ENCODE measurements at places on chromosomes 16 and 17. TPM values are rescaled to one million over a fixed set of nuclear protein-coding genes. Genes with fewer than 3 reads are reported as not detected.

GRCh38 chr17:33021731-33022408 is 30.2 kb downstream of the SPACA3 start:
- H3K36me3 ChIP-seq = no peaks in the 10 kb centered on the region
- no peak for DNase-seq
- H3K27me3 ChIP-seq = peaks cover 2% of the 10 kb centered on the region

DNA sequence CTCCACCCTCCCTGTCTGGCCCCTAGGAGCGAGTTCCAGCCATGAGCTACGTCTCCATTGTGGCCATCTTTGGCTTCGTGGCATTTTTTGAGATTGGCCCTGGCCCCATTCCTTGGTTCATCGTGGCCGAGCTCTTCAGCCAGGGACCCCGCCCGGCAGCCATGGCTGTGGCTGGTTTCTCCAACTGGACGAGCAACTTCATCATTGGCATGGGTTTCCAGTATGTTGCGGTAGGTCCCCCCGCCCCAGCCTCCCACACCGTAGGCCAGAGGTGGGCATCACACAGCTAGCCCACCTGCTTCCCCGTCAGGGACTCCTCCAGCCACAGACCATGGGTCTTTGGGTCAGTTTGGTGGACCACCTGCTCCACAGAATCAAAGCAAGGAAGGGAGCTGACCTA is 4.2 kb downstream of the SLC2A4 start:
- H3K4me1 ChIP-seq = peaks cover 11% of the 10 kb centered on the region
- no peak overlapping the region for H3K4me3 ChIP-seq
- peaks cover 48% of the 10 kb centered on the region for H3K27me3 ChIP-seq
- no peaks in the 10 kb centered on the region for H3K36me3 ChIP-seq
- no peak for DNase-seq

DNA sequence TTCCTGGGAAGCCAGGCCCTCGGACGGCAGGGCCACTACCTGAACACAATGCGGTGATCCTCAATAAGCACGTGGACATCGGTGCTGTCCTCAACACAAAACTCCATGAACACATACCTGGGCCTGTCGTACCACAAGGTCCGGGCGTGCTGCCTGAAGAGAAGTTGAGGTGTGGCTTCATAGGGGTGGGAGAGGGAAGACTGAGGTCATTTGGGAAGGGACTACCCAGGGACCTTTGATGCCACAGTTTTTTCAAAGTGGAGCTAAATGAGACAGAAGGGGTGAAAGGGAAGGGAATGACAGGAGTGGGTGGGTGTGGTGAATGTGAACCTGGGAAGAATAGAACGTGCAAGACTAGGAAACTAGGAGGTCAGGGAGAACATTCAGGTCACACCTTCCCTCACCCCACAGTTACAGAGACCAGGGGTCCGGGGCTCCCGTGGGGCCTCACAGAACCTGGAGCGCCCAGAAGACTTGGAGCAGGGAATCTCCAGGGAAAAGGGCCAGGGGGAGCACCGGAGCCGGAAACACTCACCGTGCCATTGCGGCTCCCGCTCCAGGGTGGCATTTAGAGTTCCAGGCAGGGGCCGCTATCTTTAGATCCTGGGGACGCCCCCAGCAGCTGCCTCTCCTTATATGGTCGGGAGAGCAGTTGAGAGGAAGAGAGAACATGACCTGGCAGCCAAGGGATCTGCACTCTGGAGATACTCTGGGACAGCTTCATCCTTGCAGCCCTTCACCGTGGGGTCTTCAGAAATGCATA is at the start of gene PTGES3L:
PTGES3L (minus strand) TSS at position 570 of the 763 bp plus-strand sequence; CDS start at position 543, 27 bp downstream.
- peaks cover 13% of the 10 kb centered on the region for H3K36me3 ChIP-seq
- H3K4me3 ChIP-seq = peak within 1 kb of the TSS; percentile 92
- peaks cover 34% of the 10 kb centered on the region for H3K4me1 ChIP-seq
- H3K27me3 ChIP-seq = no peaks in the 10 kb centered on the region
- peak within 1 kb of the TSS; percentile 92 for H3K27ac ChIP-seq

- H3K4me1 ChIP-seq = no peaks in the 10 kb centered on the region
- no peak for DNase-seq
- no peak overlapping the region for H3K4me3 ChIP-seq
- no peaks in the 10 kb centered on the region for H3K36me3 ChIP-seq
- peaks cover 2% of the 10 kb centered on the region for H3K27me3 ChIP-seq
- H3K27ac ChIP-seq = no peak overlapping the region
Observed at GRCh38 chr16:85430523-85431421, 182.3 kb upstream of the GSE1 start.

- no peaks in the 10 kb centered on the region for H3K4me1 ChIP-seq
- DNase-seq = no peak
- H3K27ac ChIP-seq = no peak overlapping the region
- H3K36me3 ChIP-seq = no peaks in the 10 kb centered on the region
Observed at GRCh38 chr16:65876056-65876408, 490.5 kb upstream of the CDH5 start.

GRCh38 chr17:789160-789840 is 7.1 kb downstream of the MRM3 start:
- no peak overlapping the region for H3K4me3 ChIP-seq
- peaks cover 22% of the 10 kb centered on the region for H3K36me3 ChIP-seq
- H3K27me3 ChIP-seq = no peaks in the 10 kb centered on the region
- H3K4me1 ChIP-seq = peaks cover 6% of the 10 kb centered on the region
- DNase-seq = no peak
- no peak overlapping the region for H3K27ac ChIP-seq

DNA sequence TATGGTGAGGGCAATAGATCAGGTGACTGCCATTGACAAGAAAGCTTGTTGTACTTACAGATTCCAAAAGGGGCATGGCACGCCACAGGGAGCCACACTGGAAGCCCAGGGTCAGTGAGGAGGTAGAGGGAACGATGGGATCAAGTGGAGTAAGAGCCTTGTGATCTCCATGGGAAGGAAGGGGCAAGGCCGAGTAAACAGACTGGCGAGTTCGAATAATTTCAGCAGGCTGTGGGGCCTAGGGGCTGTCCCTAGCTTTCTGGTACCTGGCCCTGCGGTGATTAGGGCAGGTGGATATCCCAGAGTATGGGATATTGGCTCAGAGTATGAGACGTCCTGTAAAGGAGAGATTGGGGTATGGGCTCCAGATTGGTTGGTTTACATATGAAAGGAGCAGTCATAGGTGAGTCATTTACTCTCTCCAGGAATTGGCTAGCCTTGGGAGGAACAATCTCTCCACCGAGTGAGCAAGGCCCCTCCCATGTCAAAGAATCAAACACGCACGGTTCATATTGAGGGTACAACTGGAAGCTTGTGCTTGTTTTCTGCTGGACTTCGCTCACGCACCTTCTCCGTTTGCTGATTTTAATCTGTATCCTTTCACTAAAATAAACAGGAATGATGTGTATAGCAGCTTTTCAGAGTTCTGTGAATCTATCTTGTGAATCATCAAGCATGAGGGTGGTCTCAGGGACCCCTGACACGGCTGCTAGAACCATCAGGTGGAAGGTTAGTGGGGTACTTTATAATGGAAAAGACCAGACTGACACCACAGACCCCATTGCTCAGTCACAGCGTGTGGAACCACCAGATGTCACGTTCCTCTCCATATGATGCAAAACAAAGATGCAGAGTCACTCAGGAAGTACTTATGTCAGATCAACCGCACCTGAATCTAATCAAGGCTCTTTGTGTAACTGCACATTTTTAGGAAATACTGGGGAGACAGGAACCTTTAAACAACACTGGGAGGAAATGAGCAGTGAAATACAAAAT is 27.9 kb downstream of the GABARAPL2 start:
- peak overlapping the region; percentile 57 for H3K27ac ChIP-seq
- no peak overlapping the region for H3K4me3 ChIP-seq
- H3K4me1 ChIP-seq = peaks cover 16% of the 10 kb centered on the region
- H3K36me3 ChIP-seq = peaks cover 20% of the 10 kb centered on the region
- peak; percentile 11 for DNase-seq

DNA sequence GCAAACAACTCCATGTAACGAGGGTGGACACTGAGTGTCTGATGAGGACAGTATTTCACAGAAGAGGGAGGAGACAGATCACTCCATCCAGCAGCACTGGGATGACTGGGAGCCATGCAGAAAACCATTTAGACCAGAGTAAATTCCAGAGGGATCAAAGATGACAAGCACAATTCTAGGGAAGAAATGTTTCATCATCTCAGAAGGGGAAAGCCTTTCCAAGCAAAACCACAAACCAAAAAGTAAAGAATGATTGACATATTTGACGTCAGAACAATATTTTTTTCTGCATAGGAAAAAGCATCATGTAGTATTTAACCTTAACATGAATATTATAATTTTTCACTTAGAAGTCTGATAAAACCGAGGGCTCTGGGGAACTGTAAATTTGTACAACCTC is 4.8 kb downstream of the DNASE1 start:
- H3K27me3 ChIP-seq = no peaks in the 10 kb centered on the region
- H3K4me3 ChIP-seq = no peak overlapping the region
- peaks cover 40% of the 10 kb centered on the region for H3K36me3 ChIP-seq
- peak overlapping the region; percentile 4 for H3K27ac ChIP-seq
- no peak for DNase-seq

GRCh38 chr17:70655176-70655958 is 486.0 kb downstream of the KCNJ2 start:
- no peak overlapping the region for H3K4me3 ChIP-seq
- H3K27me3 ChIP-seq = no peaks in the 10 kb centered on the region
- no peaks in the 10 kb centered on the region for H3K36me3 ChIP-seq
- H3K4me1 ChIP-seq = no peaks in the 10 kb centered on the region

- DNase-seq = no peak
- peak overlapping the region; percentile 80 for H3K27ac ChIP-seq
- peak overlapping the region; percentile 92 for H3K4me3 ChIP-seq
Observed at GRCh38 chr16:89687092-89687940, 827 bp downstream of the CDK10 start.

DNA sequence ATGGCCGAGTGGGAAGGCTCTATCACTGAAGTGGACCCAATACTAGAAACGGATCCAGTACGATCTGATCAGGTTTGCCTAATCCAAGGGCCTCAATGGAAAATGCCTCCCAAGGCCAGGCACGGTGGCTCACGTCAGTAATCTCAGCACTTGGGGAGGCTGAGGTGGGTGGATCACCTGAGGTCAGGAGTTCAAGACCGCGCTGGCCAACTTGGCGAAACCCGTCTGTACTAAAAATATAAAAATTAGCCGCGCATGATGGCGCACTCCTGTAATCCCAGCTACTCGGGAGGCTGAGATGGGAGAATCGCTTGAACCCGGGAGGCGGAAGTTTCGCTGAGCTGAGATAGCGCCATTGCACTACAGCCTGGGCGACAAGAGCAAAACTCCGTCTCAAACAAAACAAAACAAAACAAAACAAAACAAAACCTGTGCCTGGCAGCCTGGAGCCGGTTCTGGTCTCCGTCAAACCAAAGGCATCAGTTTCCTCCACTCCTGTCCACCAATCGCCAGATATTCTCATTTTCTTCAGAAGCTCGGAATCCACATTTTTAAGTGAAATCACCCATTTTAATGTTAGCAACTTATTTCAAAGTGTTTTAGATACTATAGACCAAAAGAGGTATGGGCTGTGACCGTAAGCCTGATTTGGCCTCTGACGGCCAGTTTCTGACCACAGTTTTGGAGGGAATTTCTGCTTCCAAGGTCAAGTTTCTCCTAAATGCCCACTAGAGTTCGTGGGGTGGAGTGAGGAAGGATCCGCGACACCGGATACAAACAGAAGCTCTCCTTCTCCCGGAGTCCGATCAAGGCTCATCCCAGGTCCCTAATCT is 664 bp downstream of the NQO1 start:
- H3K36me3 ChIP-seq = no peaks in the 10 kb centered on the region
- peaks cover 57% of the 10 kb centered on the region for H3K4me1 ChIP-seq
- H3K4me3 ChIP-seq = peak overlapping the region; percentile 92
- H3K27ac ChIP-seq = peak overlapping the region; percentile 97

GRCh38 chr16:10343124-10343760 is 42.6 kb upstream of the ATF7IP2 start:
- no peak overlapping the region for H3K4me3 ChIP-seq
- no peaks in the 10 kb centered on the region for H3K27me3 ChIP-seq
- no peak for DNase-seq
- peaks cover 10% of the 10 kb centered on the region for H3K36me3 ChIP-seq
- no peaks in the 10 kb centered on the region for H3K4me1 ChIP-seq

DNA sequence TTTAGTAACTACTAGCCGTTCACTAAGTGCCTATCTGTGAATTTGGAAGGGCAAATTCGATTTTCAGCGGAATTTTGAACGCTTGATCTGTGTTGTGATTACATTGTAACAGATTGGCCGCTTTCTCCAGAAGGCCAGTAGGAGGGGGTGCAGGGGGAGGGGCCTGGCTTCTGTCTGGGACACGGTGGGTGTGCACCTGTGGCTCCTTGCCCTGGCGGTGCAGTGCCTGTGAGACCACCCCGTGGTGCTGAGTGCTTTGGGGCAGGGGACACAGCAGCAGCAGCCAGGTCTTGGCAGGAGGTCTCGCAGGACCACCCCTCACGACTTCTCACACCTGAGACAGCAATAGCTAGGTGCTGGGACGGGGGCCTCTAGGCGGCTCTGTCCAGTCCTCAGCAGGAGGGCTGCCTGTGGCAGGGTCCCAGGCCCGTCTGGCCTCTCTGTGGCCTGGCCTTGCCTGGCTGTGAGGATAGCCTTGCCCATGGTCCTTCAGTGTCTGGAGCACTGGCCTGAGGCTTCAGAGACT is 1.8 kb downstream of the UBE2I start:
- peak overlapping the region; percentile 94 for H3K27ac ChIP-seq
- H3K4me3 ChIP-seq = peak overlapping the region; percentile 92
- peaks cover 30% of the 10 kb centered on the region for H3K4me1 ChIP-seq
- peaks cover 22% of the 10 kb centered on the region for H3K36me3 ChIP-seq
- H3K27me3 ChIP-seq = no peaks in the 10 kb centered on the region

- no peaks in the 10 kb centered on the region for H3K27me3 ChIP-seq
- peaks cover 8% of the 10 kb centered on the region for H3K4me1 ChIP-seq
Observed at GRCh38 chr17:77115510-77115909, 25.3 kb upstream of the SEC14L1 start.

DNA sequence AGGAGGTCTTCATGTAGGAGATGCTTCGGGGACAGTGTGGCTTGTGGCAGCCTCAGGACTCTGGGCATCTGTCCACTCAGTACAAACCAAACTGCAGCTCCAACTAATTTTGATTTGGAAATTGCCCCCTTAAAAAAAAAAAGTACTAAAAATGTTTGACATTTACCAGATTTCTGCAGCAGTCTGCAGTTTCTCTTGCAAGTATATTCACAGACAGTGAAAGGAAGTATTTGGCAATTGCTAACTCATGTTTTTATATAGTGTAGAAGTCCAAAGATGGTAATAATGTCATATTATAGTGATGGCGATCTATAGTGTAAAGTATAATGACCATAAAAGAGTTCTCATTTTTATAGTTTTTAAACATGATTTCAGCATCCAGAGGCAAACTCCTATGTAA is 218.6 kb downstream of the PRKCA start:
- H3K4me1 ChIP-seq = peaks cover 72% of the 10 kb centered on the region
- H3K4me3 ChIP-seq = no peak overlapping the region
- DNase-seq = no peak
- no peaks in the 10 kb centered on the region for H3K27me3 ChIP-seq
- no peak overlapping the region for H3K27ac ChIP-seq

LRRC3C gene
- not detected for total RNA-seq

UBE2O gene
- 31.3 TPM for total RNA-seq

RASL10B gene
- total RNA-seq = 0.15 TPM

ZNF205 gene
- not detected for total RNA-seq

LUC7L3 gene
- 108 TPM for total RNA-seq

QRICH2 gene
- total RNA-seq = 3.6 TPM

SYT17 gene
- not detected for total RNA-seq

CES5A gene
- total RNA-seq = not detected

CLDN6 gene
- total RNA-seq = not detected

NOG gene
- total RNA-seq = 0.37 TPM

NAGS gene
- 0.79 TPM for total RNA-seq

TBC1D3E gene
- total RNA-seq = 0.10 TPM

NPIPA3 gene
- 1.8 TPM for total RNA-seq
